ENCODE measurements at places on chromosomes 3 and 15.

DNA sequence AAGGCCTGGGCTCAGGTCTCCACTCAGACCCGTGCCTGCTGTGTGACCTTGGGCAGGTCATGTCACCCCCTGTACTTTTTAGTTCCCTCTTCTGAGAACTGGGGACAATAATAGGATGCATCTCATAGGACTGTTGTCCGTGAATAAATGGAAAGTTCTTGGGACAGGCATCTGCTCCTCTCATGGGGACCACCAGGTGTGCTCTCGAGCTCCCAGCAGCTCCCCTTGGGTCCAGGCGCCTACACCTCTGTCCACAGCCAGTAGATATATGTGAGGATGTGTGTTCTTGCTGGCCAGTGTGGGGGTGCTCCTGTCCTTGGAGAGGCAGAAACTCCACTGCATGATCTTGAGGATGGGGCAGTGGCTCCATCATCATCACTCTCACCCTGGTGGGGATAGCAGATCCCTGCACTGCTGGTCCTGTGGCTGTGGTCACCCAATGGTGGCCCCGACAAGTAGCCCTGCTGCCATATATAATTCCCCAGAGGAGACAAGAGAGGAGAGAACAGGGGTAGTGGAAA, 257.6 kb upstream of the TLE3 start:
- no peak for DNase-seq

DNA sequence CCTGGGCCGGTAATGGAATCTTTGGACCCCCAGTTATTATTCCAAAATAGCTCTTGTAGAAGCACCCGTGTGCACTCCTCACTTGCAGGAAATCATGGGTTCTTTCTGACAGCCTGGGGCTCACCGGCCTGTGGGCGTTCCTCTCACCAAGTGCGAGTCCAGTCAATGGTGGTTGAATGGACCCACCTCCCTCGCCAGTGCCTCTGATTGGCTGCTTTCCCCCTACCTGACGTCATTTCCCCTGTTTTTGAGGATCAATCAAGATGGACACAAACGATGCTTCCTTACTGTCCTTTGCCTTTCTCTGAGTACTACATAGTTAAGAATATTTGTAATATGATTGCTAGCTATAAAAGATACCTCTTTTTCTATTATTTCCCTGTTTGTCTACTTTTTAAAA, 18.1 kb downstream of the MOBP start:
- no peak for DNase-seq

DNA sequence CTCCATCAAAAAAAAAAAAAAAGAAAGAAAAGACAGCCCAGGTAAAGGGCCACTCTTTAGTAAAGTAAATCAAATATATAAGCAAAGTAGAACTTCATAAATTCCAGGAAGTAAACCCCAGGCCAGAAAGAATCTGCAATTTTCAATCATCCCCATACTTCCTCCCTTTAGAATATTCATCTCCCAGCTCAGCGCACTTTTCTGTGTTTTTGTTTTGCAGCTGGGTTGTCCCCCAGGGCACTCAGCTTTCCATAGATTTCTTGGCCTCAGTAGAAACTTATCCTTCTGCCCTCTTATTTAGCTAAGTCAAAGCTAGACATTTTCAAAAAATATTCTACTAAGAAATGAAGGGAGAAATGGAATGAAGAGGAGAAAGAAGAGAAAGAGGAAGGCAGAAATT, 24.0 kb upstream of the SPRED1 start:
- no peak for DNase-seq

GRCh38 chr15:47129033-47129432, 588.3 kb upstream of the SEMA6D start:
- no peak for DNase-seq

DNA sequence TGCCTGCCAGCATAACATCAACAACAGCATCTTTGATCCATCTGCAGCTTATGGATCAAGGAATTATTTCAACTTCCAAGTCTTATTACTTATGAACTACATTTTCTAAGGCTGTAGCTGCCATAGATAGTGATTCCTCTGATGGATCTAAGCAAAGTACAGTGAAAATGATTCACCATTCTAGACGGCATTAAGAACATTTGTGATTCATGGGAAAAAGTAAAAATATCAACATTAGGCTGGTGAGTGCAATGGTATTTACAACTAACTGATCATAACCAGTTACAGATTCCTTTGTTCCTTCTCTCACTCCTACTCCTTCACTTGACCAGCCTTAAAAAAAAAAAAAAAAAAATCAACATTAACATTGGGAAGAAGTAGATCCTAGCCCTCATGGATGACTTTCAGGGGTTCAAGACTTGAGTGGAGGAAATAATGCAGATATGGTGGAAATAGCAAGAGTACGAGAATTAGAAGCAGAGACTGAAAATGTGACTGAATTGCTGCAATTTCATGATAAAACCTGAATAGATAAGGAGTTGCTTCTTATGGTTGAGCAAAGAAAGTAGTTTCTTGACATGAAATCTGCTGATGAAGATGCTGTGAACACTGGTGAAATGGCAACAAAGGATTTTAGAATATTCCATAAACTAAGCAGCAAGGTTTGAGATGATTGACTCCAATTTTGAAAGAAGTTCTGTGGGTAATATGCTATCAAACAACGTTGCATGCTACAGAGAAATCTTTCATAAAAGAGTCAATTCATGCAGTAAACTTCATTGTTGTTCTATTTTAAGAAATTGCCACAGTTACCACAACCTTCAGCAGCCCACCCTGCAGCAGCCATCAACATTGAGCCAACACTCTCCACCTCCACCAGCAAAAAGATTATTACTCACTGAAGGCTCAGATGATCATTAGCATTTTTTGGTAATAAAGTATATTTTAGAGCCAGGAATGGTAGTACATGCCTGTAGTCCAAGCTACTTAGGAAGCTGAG, 22.8 kb downstream of the SLC12A6 start:
- no peak for DNase-seq

Measured in GM10248 (cell line).